Right ventricle myocardium superior (tissue), 1 donor: ENCODE measurements at places on chromosomes 2 and 18. TPM values are rescaled to one million over a fixed set of nuclear protein-coding genes. Genes with fewer than 3 reads are reported as not detected.

The CNDP1 gene
- not detected for total RNA-seq

The ME2 gene
- total RNA-seq: 92.6 TPM

The SH3BP4 gene
- total RNA-seq: 9.0 TPM

The FKBP1B gene
- total RNA-seq: 3.1 TPM

DNA sequence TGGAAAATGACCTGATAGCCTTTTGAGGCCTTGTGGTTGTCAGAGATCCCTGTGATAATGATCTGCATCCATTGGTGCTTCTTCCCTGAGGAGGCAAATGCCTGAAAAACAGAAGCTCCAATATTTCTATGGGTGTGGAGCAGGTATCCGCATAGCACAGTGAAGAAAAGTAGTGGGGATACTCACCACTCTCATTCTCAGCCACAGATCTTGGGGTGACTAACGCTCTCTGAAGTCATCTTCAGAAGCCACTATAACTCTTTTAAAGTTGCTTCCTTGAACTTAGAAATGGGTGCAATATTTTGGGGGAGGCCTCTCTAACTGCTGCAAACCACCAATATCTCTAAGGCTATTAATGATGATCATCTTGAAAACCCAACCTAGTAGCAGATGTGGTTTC is 46.2 kb downstream of the ARHGAP15 start:
- DNase-seq: no peak

DNA sequence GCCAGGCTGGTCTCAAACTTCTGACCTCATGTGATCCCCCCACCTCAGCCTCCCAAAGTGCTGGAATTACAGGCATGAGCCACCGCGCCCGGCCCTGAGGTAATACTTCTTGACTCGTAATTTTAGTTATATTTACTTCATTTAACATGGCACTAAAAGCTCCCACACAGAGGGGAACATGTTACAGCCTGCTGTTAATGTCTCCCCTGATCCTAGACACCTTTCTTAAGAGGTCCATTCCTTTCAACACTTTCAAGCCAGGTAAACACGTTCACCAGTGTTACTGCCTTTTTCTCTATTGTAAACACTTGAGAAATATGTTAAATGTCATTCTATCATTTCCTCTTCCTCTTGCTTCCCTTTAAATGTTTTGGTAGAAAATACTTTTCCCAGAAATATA is 161.4 kb downstream of the METTL4 start:
- no peak for DNase-seq

- DNase-seq: no peak
Measured at GRCh38 chr18:54626779-54627178, 35.7 kb downstream of the DYNAP start.

- no peak for DNase-seq
Measured at GRCh38 chr2:167924556-167924955, 322.8 kb downstream of the STK39 start.

DNA sequence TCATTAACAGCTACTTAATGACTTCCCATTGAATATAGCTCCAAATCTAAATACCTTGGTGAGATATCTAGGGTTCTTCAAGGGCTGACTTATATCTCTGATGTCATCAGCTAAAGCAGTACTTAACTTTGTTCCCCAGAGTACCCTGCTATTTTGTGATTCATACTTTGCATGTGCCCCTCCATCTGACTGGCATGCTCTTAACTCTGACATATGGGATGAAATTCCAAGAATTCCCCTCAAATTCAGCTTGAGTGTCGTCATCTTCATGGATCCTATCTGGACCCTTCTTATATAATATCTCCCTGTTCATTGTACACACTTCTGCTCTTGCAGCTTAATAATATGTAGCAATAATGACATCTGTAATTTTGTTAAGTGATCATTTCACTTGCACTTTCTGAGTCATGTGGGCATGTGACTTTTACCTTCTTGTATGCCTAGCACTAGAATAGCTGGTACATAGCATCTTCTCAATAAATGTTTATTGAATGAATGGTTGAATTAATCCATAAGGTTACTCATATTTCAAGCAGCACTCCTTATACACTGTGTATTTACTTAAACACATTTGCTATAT is 172.9 kb downstream of the WDR7 start:
- no peak for DNase-seq

- DNase-seq: no peak
Measured at GRCh38 chr18:4587204-4587603, 132.1 kb upstream of the DLGAP1 start.
